ENCODE measurements at places on chromosomes 7 and 10.
A peak's percentile ranks its signal among the peaks of the same experiment; 100 is the strongest.

- no peaks in the 10 kb centered on the region for H3K36me3 ChIP-seq
- no peak overlapping the region for H3K27ac ChIP-seq
- H3K4me3 ChIP-seq: no peak overlapping the region
- H3K4me1 ChIP-seq: no peaks in the 10 kb centered on the region
- no peak for DNase-seq
- no peaks in the 10 kb centered on the region for H3K27me3 ChIP-seq
Measured at GRCh38 chr10:125189162-125189561, 28.8 kb upstream of the CTBP2 start.

GRCh38 chr7:467393-467828, 52.2 kb downstream of the PDGFA start:
- DNase-seq: no peak
- H3K4me1 ChIP-seq: peaks cover 4% of the 10 kb centered on the region

DNA sequence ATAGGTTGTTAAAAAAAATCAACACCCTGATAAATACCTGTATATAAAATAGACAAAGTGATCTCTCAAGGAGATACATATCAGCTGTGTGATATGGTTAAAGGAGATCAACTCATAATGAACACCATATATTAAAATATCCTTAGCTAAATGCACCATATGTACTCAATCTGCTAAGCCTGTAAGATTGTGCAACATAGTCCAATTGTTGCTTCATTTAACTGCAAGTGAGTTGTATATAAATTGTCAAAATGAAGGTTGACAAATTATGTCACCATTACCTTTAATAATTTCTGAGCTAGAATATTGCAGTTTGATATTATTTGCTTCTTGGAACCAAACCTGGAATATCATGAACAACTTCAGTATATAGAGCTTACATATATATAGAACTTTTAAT, 283.7 kb downstream of the MALRD1 start:
- DNase-seq: no peak
- H3K4me1 ChIP-seq: no peaks in the 10 kb centered on the region
- H3K4me3 ChIP-seq: no peak overlapping the region
- no peaks in the 10 kb centered on the region for H3K36me3 ChIP-seq

- no peak for DNase-seq
- H3K27ac ChIP-seq: no peak overlapping the region
Measured at GRCh38 chr10:23013581-23014335, 81.6 kb upstream of the MSRB2 start.

DNA sequence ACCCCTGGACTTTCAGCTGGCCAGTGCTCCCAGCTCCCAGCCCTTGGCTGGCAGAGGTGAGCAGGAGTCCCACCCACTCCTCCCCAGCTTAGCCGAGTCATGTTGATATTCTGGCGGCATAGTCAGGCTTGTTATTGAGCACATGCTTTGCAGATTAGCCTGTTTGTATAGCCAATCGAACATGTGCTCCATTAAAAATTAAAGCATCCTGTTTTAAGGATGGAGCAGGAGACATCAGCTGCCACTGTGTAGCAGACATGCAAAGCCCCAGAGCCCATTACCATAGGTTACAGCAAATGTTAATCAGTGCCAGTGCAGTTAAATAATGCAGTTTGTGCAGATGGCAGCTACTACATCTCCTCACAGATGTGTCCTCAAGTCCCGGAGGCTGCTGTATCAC, 574.6 kb upstream of the GALNT17 start:
- no peaks in the 10 kb centered on the region for H3K4me1 ChIP-seq
- no peaks in the 10 kb centered on the region for H3K27me3 ChIP-seq
- no peaks in the 10 kb centered on the region for H3K36me3 ChIP-seq
- H3K4me3 ChIP-seq: no peak overlapping the region
- DNase-seq: peak; percentile 59
- no peak overlapping the region for H3K27ac ChIP-seq

GRCh38 chr7:125254566-125254965, 324.9 kb upstream of the POT1 start:
- H3K27me3 ChIP-seq: no peaks in the 10 kb centered on the region
- H3K4me3 ChIP-seq: no peak overlapping the region
- no peaks in the 10 kb centered on the region for H3K4me1 ChIP-seq
- no peaks in the 10 kb centered on the region for H3K36me3 ChIP-seq
- no peak overlapping the region for H3K27ac ChIP-seq
- no peak for DNase-seq

DNA sequence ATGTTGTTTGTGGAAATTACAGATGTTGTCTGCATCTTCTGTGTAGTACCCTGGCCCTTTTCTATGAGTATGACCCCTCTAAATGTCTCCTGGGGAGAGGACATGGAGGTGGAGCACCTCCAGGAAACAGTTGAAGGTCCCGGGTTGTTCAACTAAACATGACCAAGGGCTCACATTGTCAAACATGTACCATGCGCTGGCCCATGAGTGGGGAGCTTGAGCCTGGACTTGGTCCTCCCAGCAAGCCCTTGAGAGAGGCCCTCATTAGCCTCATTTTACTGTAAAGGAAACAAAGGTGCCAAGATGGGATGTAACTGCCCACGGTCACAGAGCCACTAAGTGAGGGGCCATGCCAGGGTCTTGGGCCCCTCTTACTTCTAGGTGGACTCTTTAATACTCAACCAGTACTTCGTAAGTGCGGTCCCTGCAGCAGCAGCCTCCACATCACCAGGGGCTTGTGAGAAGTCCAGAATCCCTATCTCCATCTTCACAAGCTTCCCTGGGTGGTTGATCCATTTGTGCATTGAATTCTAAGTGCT, 31.2 kb downstream of the C10orf71 start:
- H3K4me3 ChIP-seq: no peak overlapping the region
- H3K27ac ChIP-seq: no peak overlapping the region
- H3K36me3 ChIP-seq: no peaks in the 10 kb centered on the region
- H3K4me1 ChIP-seq: no peaks in the 10 kb centered on the region
- H3K27me3 ChIP-seq: no peaks in the 10 kb centered on the region
- DNase-seq: no peak

GRCh38 chr7:121187676-121188075, 141.1 kb upstream of the WNT16 start:
- H3K4me1 ChIP-seq: no peaks in the 10 kb centered on the region
- no peak overlapping the region for H3K4me3 ChIP-seq
- H3K27ac ChIP-seq: no peak overlapping the region
- no peaks in the 10 kb centered on the region for H3K36me3 ChIP-seq
- no peak for DNase-seq
- H3K27me3 ChIP-seq: no peaks in the 10 kb centered on the region

GRCh38 chr10:14366760-14367159, 36.0 kb upstream of the FRMD4A start:
- H3K27me3 ChIP-seq: no peaks in the 10 kb centered on the region
- H3K4me3 ChIP-seq: no peak overlapping the region
- H3K4me1 ChIP-seq: no peaks in the 10 kb centered on the region
- H3K36me3 ChIP-seq: no peaks in the 10 kb centered on the region

- H3K36me3 ChIP-seq: no peaks in the 10 kb centered on the region
- no peak for DNase-seq
- H3K4me3 ChIP-seq: no peak overlapping the region
- no peaks in the 10 kb centered on the region for H3K27me3 ChIP-seq
- no peaks in the 10 kb centered on the region for H3K4me1 ChIP-seq
Measured at GRCh38 chr10:83725567-83725966, 413.7 kb upstream of the GHITM start.

GRCh38 chr10:109114579-109114978, 808.7 kb downstream of the XPNPEP1 start:
- no peaks in the 10 kb centered on the region for H3K4me1 ChIP-seq
- no peaks in the 10 kb centered on the region for H3K36me3 ChIP-seq
- H3K27me3 ChIP-seq: no peaks in the 10 kb centered on the region
- H3K4me3 ChIP-seq: no peak overlapping the region

GRCh38 chr7:12565873-12566272, 4.6 kb upstream of the SCIN start:
- no peak for DNase-seq
- H3K27me3 ChIP-seq: peaks cover 24% of the 10 kb centered on the region
- peaks cover 9% of the 10 kb centered on the region for H3K4me1 ChIP-seq
- no peak overlapping the region for H3K27ac ChIP-seq
- no peak overlapping the region for H3K4me3 ChIP-seq
- no peaks in the 10 kb centered on the region for H3K36me3 ChIP-seq

DNA sequence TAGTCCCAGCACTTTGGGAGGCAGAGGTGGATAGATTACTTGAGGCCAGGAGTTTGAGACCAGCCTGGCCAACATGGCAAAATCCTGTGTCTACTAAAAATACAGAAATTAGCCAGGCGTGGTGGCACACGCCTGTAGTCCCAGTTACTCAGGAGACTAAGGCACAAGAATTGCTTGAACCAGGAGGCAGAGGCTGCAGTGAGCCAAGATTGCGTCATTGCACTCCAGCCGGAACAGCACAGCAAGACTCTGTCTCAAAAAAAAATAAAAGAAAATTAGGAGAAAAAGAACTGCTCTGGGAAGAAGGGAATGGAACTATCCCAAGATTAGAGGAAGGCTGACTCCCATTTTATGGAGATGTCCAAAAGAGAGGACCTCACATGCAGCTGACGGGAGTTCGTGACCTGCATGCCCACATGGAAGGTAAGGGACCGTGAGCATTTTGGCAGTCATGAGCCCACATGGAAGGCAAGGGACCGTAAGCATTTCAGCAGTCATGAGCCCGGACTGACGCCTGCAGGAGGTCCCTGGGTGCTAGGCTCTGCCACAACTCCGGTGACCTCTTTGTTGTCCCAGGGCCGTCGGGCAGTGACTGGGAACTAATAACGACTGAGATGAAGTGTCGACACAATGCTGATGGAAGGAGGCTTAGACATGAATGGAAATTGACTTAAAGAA, 18.6 kb upstream of the GTPBP4 start:
- no peak for DNase-seq
- no peaks in the 10 kb centered on the region for H3K27me3 ChIP-seq
- no peak overlapping the region for H3K4me3 ChIP-seq
- H3K4me1 ChIP-seq: no peaks in the 10 kb centered on the region
- no peak overlapping the region for H3K27ac ChIP-seq
- H3K36me3 ChIP-seq: no peaks in the 10 kb centered on the region

- H3K4me3 ChIP-seq: no peak overlapping the region
- DNase-seq: no peak
- H3K4me1 ChIP-seq: no peaks in the 10 kb centered on the region
- H3K27me3 ChIP-seq: no peaks in the 10 kb centered on the region
Measured at GRCh38 chr7:86818903-86819302, 175.2 kb downstream of the GRM3 start.

DNA sequence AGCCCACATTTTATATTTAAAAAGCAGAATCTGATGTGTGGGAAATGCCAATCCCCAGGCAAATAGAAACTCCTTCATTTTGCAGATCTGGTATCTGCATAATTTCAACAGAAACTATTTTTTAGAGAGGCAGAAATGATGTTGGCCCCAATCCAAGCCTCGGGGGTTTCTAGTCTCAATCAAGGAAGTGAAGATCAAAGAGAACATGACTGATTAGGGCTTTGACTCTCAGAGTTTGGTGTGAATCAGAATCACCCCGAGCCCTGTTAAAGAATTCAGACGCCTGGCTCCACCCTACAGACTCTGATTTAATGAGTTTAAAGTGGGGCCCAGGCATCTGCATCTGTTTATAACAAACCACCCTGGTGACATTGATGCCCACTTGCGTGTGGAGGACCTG, 36.7 kb upstream of the UBE2H start:
- no peaks in the 10 kb centered on the region for H3K36me3 ChIP-seq
- peak; percentile 38 for DNase-seq
- no peak overlapping the region for H3K27ac ChIP-seq
- H3K4me1 ChIP-seq: no peaks in the 10 kb centered on the region

GRCh38 chr7:121945480-121946236, 72.7 kb downstream of the PTPRZ1 start:
- no peaks in the 10 kb centered on the region for H3K4me1 ChIP-seq
- H3K27me3 ChIP-seq: no peaks in the 10 kb centered on the region
- H3K36me3 ChIP-seq: no peaks in the 10 kb centered on the region

Data from SK-N-SH (cell line).